T follicular helper cell (primary cell): ENCODE measurements at places on chromosomes 3 and 15.

DNA sequence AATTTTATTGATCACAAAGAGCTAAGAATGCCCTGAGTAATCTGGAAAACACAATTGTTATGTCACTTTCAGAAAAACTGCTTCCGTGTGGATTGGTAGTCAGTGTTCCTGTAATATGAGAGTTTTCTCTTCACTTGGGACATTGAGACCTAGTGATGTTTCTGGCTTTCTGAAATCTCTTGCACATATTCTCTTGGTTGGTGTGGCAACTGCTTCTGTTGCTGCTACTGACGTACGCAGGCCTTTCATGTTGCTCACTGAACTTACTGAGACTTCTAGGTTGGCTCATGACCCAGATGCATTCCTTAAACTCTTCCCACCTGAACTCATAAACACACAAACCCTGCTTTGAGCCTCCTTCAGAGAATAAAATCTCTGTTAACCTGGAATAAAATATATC, 175.0 kb upstream of the PFN2 start:
- DNase-seq: no peak

GRCh38 chr3:62888180-62888579, 13.0 kb upstream of the CADPS start:
- no peak for DNase-seq

DNA sequence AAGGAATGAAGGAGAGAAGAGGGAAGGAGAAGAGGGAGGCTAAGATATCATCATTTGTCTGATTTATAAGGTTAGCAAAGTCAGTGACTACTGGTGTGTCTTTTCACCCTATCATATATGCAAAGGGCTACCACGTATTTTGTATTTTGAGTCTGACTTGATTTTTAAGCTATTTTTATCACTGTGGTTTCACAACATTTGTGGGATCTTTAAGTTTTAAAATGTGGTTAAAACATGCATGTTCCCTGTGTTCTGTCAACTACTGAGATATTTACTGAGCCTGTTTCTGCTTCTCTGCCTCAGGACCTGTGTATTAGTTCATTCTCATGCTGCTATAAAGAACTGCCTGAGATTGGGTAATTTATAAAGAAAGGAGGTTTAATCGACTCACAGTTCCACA, 22.5 kb upstream of the SPTSSB start:
- DNase-seq: no peak

GRCh38 chr15:52734329-52734728, 55.1 kb upstream of the ATOSA start:
- DNase-seq: no peak

GRCh38 chr3:10726787-10727186, 89.2 kb upstream of the SLC6A11 start:
- DNase-seq: no peak

- peak; percentile 13 for DNase-seq
These were observed 604 bp downstream of the KCTD6 start for GRCh38 chr3:58492494-58492905.

DNA sequence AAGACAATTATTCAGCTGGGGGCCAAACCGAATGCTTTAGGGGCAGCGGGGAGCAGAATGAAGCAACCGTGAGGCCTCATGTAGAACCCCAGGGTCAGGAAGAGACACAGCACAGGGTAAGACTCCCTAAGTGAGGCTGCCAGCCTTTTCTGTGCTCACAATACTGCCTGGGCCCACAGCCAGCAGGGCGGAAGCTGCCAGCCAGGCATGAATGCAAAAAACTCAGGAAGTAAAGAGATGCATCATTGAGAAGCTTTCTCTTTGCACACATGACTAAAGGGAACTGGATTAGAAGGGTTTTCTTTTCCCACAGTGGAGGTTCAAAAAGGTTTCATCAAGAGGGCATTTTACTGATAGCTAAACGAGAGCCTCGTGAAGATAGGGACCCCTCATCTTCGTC, 33.3 kb downstream of the CA12 start:
- DNase-seq: no peak
